ENCODE measurements at places on chromosomes 6 and 20.
A peak's percentile ranks its signal among the peaks of the same experiment; 100 is the strongest.

- no peak for DNase-seq
These were observed 12.9 kb upstream of the CEP85L start for GRCh38 chr6:118663993-118664985.

- no peak for DNase-seq
These were observed 91.7 kb upstream of the MAP7 start for GRCh38 chr6:136641873-136642465.

DNA sequence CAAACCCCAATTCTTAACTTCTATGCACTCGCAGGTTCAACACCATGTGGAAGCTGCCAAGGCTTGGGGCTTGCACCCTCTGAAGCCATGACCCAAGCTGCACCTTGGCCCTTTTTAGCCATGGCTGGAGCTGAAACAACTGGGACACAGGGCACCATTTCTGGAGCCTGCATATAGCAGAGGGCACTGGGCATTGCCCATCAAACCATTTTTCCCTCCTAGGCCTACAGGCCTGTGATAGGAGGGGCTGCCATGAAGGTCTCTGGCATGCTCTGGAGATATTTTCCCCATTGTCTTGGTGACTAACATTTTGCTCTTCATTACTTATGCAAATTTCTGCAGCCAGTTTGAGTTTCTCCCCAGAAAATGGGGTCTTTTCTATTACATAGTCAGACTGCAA lies 484.7 kb downstream of the EPHA7 start:
- DNase-seq, result no peak

DNA sequence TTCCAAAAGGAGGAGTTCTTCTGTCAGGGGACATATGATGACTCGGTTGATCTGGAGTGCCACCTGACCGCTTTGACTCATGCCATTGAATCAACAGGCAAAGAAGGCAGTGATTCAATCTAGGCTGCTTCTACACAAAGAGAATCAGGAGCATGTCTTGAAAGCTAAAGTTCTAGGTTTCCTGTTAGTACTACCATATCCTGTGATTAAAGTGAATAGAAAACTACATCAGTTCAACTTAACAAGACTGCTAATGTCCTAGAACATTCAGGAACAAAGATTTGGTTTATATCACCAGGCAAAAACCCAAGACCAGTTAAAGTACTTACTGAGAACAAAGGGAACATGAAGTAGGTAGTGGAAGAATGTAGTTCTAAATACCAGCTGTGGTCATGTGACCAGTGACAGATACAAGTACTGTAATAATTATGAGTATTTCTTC lies 216.8 kb upstream of the SGK1 start:
- DNase-seq, result no peak

DNA sequence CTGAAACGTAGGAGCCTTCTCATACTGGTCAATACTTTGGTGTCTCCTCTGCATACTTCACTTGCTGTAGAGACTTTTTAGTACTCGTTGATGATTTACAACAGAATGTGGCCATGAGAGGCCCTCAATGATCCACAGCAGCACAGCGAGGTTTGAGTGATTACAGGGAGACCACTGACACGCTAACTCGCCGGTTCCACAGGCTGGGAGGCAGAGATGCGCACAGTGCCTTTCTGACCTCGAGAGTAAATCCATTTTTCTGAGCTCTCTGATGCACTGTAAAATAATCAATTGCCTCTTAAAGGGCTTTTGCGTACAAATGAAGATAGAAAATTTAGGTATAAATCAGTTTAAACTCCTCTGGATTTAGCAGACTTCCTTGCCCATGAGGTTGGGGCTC lies 56.2 kb upstream of the TBC1D7 start:
- no peak for DNase-seq

- DNase-seq, result peak; percentile 72
These were observed 592 bp upstream of the CDYL start for GRCh38 chr6:4775494-4776130.

- no peak for DNase-seq
These were observed 63.4 kb downstream of the TRAM2 start for GRCh38 chr6:52513464-52513863.

DNA sequence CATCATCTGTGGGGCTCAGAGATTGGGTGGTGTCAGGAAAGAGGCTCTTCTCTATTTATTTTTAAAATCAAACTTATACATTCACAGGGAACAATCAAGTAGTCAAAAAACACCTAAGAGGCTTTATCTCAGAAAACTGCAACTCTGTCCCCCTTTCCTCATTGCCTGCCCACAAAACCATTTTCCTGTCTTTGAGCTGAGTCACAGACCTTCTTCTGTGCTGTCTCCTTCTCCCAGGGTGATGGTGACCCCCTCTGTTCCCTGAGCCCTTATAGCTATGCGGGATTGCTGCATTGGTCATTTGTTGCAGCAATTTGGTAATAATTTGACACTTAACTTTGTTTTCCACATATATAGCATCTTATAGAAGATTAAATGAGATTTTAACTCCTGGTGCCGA lies 195.2 kb upstream of the PROKR2 start:
- DNase-seq, result no peak

DNA sequence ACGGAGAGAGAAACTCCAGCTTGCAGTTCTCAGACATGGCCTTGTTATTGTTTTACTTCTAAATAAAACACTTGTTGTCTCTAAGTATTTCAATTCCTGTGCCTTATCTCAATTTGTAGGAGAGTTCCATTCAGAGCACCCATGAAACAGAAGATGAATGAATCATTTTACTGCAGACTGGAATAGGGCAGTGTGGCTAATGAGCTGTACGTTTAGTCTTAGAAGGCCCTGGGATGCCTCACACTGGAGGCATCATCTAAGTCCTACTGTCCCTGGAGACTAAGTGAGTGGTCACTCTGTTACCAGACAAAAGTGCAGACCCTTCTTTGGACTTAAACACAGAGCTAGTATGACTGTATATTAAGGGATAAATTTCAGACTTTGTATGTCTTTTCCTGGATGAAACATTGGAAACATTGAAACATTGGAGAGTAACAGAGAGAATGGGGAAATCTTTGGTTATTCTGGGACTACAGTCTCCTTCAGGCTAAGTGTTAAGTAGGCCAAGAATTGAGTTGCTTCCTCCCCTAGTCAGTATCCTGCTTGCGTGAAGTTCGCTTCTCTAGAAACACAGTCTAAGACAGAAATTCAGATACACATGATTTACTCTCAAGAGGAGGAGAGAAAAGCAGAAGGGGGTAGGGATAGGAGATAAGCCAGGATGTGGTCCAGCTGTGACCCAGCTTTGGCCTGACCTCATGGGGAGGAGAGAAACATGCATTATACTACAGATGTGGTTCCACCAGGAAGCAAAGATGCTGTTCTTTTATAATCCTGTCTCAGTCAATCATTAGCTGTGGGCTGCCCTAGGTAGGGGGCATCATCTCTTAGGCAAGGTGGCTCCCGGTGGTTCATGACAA lies 167.4 kb upstream of the BMP2 start:
- DNase-seq, result no peak

- DNase-seq, result no peak
These were observed 172.0 kb downstream of the VEGFA start for GRCh38 chr6:43942011-43942442.

DNA sequence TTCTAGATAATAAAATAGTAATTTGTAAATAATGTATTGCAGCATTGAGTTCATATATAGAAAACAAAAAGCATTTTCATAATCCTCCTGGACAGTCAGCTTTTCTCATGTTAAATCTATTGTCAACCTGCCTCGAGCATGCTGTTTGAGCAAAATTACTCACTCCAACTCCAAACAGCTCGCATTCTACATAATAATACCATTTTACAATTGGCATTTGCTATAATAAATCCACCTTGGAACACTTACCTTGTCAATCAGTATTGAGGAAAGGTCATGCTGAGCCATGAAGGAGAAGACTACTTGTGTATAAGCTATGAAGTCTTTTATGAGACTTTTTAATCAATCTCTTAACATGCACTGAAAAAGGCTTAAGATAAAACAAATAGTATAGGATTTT lies 682.6 kb downstream of the CBLN4 start:
- DNase-seq, result no peak

DNA sequence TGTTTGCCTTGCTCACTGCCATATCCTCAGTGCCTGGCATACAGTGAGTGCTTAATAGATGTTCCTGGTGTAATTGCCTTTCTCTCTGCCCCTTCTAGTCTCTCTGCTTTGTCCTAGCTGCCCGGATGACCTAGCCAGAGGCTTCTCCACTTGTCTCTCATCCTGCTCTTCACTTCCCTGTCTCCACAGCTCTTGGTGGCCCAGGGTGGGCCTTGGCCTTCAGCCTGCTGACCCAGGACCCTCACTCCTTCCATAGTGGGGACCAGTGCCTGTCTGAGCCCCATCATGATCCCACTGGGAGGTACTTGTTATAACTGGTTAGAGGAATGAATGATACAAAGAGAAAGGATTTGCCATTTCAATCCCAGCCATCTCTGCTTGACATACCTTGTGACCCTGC lies 49.2 kb upstream of the BLCAP start:
- no peak for DNase-seq

- no peak for DNase-seq
These were observed 1.2 kb downstream of the CPXM1 start for GRCh38 chr20:2799271-2799670.

DNA sequence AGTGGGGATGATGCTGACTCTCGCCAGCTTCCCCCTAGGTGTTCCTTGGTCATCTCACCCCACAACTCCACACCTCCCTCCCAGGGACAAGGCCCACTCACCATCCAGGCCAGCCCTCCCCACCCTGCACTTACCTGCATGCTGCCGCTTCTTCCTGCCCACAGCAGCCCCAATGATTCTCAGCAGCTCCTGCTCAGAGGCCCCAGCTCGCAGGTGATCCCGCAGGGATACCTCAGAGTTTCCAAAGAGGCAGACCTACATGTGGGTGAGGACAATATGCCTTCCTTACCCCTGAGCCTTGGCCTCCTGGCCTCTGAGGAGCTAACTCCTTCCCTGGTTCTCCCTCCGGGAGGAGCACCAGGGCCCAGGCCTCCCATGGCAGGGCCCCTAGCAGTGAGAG lies 24.6 kb downstream of the MOCS1 start:
- DNase-seq, result no peak

- DNase-seq, result no peak
These were observed 901 bp downstream of the CEP57L1 start for GRCh38 chr6:109096208-109096607.

GRCh38 chr20:11451793-11452291 lies 465.9 kb upstream of the BTBD3 start:
- DNase-seq, result peak; percentile 46

DNA sequence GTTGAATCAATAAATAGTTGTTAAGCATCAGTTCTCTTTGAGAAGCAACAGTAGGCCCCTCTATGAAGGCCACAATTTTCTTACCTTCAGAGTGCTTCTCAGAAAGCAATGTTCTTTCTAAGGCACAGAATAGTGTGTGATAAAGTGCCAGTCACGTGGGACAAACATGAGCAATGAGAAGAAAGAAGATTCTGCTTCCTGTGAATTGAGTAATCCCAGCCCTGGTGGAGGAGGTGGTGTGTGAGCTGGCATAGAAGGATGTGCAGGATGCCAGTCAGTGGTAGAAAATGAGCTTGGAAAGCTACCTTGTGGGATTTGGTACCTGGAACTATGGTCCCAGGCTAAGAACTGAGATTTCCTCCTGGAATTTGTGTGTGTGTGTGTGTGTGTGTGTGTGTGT lies 21.7 kb downstream of the KIZ start:
- DNase-seq, result no peak

DNA sequence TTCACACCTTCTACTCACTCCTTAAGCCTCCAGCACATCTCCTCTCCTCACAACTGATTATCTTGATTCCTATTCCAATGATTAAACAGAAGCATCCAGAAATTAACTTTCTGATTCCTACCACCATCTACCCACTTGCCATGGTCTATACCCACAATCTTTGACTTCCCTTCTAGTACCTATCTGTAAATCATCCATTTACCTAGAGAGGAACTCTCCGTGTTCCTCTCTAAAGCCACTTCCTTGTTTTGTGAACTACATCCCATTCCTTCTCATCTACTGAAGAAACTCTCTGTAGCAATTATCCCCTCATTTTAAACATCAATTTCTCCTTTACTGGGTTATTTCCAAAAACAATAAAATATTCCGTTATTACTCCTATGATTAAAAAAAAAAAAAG lies 167.3 kb downstream of the ARHGAP18 start:
- no peak for DNase-seq

DNA sequence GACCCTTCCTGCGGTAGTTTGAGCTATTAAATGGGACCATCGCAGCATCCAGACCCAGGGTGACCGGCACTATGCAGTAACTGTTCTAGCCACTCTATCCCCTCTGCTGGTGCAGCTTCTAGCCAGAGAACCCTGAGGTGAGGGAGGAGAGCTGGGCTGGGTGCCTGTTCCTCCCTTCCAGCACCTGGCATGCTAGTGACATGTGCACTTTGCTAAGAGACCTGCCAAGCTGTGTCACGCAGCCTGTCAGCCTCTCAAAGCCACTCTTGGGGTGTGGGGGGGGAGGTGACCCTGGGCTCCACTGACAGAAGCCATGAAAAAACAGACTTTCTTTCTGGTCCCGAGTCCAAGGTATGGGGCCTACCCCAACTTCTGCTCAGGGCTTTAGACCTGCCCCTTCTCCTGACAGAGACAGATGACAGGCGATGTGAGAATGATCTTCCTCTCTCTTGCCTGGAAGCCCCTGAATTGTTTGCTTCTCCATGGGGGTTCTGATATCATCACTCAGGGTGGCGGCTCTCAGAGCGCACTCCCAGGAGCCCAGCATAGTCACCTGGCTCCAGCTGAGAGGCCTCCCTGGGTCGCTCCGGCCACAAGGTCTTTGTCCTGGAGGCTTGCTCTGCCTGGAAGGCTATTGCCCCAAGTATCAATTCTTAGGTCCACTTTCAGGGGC lies 47.2 kb upstream of the MLN start:
- DNase-seq, result no peak

DNA sequence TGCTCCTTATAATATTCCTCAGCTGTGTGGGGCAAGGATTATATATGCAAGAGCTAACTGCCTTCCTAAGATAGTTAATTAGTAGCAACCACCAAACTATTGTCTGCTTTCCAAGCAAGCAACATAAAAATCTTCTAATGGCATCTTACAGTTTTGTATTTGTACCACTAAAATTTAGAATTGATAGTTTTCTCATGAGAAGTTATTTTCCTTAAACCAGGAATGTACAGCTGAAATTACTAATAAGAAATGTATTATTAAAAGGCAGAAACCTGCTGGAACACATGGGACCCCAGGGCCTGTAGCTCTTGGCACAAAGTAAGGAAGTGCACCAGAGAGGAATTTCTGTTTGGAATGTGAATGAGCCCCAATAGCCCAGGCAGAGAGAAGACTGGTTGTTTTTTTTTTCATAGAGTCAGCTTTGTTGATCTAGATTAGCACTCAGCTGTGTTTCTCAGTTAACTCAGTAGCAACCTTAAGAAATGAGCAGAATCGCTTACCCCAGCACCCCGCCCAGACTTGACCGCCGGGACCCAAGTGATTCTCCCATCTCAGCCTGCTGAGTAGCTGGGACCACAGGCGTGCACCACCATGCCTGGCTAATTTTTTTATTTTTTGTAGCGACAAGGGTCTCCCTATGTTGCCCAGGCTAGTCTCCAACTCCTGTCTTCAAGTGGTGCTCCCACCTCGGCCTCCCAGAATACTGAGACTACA lies 2.6 kb downstream of the MGME1 start:
- peak; percentile 18 for DNase-seq

- no peak for DNase-seq
These were observed 540.1 kb upstream of the FLRT3 start for GRCh38 chr20:14877301-14878028.

- DNase-seq, result peak; percentile 4
These were observed 38.3 kb upstream of the PDYN start for GRCh38 chr20:2032168-2032567.
